Pons (tissue), 1 donor: ENCODE measurements at places on chromosomes 6 and 20.

- DNase-seq: no peak
Measured at GRCh38 chr20:20295621-20296498, 72.0 kb upstream of the INSM1 start.

DNA sequence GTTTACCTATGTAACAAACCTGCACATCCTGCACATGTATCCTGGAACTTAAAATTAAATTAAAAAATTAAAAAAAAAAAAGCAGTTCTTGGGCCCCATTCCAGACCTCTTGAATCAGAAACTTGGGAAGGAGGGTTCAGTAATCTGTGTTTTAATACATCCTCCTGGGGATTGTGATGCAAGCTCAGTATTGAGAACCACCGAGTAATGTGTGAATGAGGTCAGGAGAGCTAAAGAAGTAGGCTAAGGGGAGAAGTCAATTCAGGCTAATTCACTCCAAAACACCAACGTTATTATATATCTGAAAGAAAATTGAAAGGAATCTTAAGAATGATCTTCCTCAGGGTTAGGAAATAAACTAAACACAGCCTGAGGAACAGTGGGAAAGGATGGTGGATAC lies 120.4 kb downstream of the RNF144B start:
- no peak for DNase-seq

GRCh38 chr20:23161968-23162696 lies 76.0 kb upstream of the CD93 start:
- no peak for DNase-seq

- DNase-seq: no peak
Measured at GRCh38 chr20:3190681-3191111, 13.8 kb downstream of the DDRGK1 start.
